ENCODE measurements at places on chromosomes 7 and 10.

- peak; percentile 57 for DNase-seq
Measured at GRCh38 chr10:46523119-46523961, 33.1 kb downstream of the GPRIN2 start.

- DNase-seq = peak; percentile 8
Measured at GRCh38 chr7:155791214-155791737, 21.0 kb downstream of the SHH start.

GRCh38 chr10:126070476-126071215, 174.3 kb downstream of the FANK1 start:
- no peak for DNase-seq

DNA sequence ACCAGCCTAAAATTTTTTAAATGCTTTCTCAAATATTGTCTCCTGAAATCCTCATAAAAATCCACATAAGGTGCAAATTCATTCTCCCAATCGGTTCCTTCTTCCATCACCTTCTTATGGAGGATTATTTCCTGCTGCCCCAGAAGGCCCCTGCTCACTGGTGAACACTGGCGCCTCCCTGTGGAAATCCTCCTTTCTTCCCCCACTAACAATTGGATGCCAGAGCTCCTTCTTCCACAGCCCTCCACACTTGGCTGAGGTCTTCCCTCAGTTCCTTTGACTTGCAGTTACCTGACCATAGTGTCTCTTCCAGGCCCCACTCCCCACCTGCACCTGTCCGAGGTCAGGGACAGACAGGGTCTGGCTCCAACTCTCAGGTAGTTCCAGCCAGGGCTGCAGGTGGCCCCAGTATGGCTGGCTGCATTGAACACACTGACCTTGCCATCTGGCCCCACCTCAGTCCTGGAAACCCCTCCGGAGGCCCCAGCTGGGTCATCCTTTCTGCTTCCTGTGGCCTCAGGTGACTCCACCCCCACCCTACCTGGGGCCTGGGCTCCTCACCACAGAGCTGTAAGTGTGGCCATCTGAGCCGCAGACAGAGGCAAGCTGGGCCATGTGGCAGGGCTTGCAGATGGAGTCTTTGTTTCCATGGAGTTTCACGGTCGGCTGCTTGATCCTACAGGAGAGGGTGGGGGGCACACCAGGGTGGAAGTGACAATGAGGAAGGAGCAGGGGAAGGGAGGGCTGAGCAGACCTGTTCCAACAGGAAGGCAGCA, 18.4 kb downstream of the SPOCK2 start:
- DNase-seq = no peak

DNA sequence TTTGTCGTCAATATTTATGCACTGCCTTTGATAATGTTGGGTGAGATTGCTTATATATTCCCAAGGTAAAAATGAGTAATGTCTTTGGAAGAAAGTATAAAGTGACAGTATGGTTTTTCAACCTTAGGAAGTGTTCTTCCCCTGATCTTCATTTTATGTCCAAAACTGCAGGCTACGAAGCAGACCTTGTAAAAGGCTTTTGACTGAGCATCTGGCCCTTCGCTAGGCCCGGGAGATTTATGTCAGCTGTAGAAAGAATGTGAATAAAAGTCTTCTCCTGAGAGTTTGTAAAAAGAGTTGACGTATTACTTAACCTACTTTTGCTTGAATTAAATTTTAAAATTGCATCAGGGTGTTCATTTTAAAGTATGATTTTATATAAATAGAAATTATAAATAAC, 116.8 kb downstream of the CPED1 start:
- no peak for DNase-seq

DNA sequence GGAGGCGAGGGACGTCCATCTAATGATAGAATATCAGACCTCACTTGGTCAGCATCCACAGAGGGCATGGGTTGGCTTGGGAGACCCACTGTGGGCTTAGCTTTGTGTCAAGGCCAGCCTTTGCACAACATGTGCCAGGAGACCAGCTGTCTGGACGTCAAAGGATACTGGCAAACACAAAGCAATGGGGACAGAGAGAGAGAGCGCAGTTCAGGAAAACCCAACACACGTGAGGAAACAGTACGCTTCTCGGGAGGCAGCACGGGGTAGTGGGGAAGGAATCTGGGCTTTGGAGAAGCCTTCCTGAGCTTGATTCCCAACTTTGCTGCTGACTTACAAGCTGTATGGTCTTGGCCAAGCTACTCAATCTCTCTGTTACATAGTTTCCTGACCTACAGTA, 14.7 kb downstream of the PRLHR start:
- DNase-seq = no peak

DNA sequence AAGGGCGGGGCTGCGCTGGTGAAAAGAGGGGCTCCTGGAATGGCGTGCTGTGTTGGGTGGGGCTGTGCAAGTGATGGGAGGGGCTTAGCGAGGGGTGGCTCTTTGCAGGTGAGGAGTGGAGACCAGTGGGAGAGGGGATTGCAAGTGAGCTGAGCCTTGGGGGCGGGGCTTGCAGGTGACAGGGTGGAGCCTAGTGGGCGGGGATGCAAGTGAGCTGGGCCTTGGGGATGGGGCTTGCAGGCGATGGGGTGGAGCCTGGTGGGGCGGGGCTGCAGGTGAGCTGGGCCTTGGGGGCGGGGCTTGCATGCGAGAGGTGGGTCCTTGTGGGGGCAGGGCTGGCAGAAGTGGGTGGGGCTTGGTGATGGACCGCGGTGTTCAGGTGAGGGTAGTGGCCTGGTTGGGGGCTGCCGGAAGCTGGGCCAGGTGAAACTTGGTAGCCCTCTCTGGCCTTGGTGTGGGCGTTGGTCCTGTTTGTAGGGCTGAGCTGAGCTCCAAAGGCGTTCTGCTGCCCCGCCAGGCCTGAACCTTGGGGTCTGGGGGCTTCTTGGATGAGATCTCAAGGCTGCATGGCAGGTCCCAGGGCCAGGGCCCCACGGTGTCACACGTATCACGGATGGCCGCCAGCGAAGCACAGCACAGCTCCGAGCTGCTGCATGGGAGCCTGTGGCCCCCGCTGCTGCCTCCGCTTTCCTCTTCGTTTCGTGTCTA, 743 bp upstream of the PITRM1 start:
- DNase-seq = no peak

- no peak for DNase-seq
Measured at GRCh38 chr7:86978808-86979506, 80.5 kb downstream of the ELAPOR2 start.

GRCh38 chr10:36766940-36767339, 358.5 kb upstream of the ANKRD30A start:
- no peak for DNase-seq

DNA sequence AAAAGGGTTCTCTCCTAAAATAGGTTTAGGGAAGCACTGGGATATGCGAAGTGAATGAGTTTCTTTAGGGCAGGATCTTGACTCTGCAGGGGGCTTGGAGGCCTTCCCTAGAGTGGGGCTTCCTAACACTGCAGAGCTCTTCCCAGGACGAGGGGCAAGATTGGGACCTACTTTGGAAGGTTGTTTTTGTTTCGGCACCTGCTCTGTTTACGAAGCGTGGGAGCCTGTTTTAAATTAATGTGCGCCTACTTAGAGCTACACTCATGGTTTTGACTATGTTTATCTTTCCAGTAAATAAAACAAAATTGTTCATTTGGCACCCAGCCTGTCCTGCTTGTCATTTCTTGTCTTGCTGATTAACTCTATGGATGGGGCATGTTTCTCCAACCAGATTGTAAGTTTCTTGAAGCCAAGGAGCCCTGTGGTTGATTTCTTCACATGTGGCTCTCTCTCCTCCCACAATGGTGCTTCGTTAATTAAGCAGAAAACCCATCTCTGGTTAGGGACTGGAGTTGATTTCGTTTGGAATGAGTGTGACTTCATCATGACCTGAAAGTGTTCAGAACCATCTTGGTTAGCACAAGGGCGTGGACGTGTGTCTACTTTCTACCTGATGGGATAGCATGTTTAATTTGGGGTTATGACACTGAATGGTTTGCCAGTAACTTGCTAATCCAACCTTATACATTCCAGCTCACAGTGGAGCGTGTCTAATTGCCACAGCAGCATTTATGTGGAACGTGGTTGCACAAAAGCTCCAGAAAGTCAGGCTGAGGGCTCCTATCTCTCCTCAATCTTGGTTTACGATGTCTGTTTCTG, 98.1 kb downstream of the TCF7L2 start:
- DNase-seq = no peak

DNA sequence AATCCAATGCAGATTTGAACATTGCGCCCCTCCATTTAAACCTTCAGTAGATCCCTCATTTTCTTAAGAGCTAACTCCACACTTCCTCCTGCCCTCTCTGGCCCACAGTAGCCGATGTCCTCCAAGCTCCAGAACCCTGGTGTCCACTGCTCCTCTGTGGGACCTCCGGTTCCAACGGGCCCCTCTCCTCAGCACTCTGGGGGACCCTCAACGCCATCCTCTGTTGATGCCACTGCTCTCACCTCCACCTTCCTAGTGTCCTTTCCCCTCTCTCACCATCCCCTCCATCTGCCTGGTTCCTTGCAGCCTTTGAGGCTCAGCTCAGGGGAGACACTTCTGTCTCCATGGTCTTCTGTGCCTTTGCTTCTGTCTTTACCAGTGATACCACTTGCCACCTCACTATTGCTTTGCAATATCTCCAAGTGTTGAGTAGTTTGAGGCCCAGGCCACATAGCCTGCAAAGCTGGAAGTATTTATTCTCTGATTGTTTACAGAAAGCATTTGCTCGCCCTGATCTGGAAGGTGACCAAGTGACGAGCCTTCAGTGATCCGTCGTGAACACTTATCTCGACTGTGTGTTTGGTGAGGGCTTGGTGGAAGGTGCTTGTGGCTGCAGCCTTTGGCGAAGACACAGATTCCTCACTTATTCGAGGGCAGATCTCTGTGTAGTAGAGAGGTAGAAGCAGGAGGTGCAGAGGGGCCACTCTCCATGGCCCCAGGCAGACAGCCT, 104.8 kb upstream of the SHH start:
- DNase-seq = no peak

GRCh38 chr10:131689954-131690757, 210.7 kb upstream of the PPP2R2D start:
- no peak for DNase-seq

DNA sequence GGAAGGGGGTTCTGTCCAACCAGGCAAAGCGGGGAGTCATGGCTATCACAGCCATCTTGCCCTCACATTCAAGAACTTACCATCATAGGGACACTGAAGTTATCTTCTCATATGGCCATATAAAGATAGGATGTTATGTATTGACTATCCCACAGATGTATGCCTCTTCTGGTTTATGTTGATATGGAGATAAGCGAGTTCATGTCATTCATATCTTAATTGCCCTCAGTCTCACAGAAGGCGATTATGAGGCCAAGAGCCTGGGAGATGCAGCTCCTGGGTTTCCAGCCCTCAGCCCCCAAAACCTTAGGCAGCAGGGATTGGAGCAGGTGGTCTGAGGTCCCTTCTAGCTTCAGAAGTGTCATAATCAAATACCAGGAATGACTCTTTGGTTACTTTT, 8.5 kb upstream of the ANKRD61 start:
- no peak for DNase-seq

- DNase-seq = no peak
Measured at GRCh38 chr7:919114-919442, 35.4 kb downstream of the ADAP1 start.

DNA sequence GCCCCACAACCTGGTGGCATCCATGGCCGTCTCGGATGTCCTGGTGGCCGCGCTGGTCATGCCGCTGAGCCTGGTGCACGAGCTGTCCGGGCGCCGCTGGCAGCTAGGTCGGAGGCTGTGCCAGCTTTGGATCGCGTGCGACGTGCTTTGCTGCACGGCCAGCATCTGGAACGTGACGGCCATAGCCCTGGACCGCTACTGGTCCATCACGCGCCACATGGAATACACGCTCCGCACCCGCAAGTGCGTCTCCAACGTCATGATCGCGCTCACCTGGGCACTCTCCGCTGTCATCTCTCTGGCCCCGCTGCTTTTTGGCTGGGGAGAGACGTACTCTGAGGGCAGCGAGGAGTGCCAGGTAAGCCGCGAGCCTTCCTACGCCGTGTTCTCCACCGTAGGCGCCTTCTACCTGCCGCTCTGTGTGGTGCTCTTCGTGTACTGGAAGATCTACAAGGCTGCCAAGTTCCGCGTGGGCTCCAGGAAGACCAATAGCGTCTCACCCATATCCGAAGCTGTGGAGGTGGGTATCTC, 1.1 kb downstream of the HTR5A start:
- no peak for DNase-seq

GRCh38 chr7:39758234-39758970, 135.0 kb downstream of the RALA start:
- DNase-seq = peak; percentile 59

DNA sequence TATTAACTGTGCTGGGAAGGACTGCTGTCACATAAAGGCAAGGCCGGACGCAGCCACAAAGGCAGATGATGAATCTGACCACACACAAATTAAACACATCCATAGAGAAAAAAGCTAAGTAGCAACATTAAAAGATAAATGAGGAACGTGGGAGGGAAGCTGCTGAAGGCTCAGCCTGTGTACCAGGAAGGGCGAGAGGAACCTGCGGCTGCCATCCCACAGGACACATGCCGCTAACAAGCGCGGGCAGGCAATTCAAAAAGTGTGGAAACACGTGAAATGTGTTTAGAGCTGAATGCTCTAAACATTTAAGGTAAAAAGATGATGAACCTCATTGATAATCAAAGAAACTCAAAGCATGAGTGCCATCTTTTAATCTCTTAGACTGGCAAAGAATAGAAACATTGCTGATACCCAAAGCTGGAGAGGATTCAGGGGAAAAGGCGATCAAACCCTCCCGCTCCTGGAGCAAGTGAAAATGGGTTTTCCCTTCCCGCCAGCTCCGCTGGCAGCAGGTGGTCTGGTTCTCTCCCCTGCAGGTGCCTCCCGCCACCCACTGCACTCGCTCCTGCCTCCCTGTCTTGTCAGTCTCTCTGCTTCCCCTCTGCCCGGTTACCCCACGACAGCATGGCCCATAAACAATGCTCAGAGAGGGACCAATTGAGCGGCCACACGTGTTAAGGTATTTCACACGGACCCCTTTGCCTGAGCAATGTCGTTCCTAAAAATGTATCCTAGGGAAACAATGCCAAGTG, 4.2 kb downstream of the STK32C start:
- no peak for DNase-seq
